ENCODE measurements at places on chromosomes 1 and 21.

DNA sequence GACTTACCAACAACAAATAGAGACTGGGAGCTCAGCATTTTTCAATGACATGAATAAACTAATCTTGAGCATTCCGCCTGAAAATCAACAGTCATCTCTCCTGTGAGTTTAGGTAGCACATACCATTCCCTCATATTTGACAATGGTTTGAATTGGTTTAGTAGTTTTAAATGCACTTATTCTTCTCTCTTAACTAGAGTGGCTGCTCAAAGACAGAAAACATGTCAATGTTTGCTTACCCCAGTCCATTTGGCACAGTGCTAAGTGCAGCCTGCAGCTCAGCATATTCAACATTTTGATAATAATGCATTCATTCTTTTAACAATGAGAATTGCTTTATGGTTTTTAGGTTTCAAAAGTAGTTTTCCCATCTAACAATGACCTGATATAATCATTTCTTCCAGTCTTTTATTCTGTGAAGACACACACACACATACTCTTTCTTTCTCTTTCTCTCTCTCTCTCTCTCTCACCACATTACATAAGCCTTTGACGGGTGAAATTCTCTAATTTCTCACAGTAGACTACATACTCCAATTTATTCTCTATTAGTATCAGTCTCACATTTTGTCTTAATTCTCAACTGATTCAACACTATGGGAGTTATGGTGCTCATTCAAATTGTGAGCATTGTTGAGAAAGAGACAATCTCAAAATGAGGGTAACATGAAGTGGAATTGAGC is 432.3 kb downstream of the LRRIQ3 start:
- no peak for DNase-seq

GRCh38 chr21:28949318-28949717 is 43.4 kb downstream of the LTN1 start:
- no peak for DNase-seq

DNA sequence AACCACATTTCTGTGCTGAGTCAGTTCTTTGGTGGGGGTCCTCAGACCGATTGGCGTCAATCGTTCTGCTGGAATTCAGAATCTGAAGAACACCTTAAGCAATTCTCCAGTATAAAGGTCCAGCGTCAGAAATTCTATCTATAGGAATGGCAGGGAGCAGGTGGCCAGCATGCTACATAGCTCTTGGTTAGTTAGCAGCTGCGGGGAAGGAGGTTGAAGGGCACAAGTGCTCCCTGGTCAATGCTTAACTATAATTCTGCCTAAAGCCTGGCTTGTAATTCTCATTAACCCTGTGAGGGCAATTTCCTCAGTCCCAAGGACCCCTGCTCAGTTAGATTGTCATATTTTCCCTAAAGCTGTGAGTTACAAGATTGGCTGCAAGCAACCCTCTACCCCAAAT is 54.3 kb upstream of the GALNT2 start:
- DNase-seq: no peak

GRCh38 chr1:116481934-116482333 is 88.9 kb downstream of the CD58 start:
- no peak for DNase-seq

GRCh38 chr21:20800106-20800505 is 198.1 kb upstream of the NCAM2 start:
- no peak for DNase-seq

DNA sequence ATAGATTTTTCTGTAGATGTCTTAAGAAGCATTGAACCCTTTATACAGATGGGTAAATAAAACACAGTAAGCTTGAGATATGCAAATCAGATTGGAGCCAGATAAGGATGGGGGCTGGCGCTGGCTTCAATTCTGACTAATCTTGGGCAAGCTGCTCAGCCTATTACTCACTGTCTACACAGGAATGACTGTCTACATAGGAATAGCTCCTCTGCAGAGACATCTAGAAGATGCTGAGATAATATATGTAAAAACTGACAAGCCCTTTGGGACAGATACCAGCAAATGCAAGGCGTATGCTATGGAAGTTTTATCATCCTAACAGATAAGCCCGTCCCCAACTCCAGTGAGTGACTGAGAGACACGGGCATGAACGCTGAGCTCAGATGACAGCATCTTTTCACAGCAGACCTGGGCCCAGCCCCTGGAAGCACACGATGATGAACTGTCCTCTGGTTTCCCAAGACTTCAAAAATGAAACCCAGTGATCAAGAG is 1.7 kb downstream of the CLDN14 start:
- DNase-seq: no peak

DNA sequence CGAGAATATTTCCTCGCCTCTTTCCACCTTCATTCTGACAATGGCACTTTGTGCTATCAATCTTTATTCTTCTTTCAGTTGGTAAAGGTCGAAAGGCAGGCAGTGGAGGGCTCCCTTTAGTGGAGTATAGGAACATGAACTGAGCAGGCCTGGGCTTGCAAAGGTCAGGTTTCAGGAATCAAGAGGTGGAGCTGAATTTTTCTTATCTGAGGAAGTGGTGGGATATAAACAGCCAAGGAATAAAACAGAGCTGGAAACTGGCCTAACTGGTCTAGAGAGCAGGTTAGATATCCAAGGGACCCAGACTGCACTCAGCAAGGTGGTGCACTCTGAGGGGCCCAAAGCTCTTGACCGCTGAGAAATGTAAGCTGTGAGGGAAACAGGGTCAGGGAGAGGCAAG is 99.1 kb downstream of the PLA2G4A start:
- no peak for DNase-seq

DNA sequence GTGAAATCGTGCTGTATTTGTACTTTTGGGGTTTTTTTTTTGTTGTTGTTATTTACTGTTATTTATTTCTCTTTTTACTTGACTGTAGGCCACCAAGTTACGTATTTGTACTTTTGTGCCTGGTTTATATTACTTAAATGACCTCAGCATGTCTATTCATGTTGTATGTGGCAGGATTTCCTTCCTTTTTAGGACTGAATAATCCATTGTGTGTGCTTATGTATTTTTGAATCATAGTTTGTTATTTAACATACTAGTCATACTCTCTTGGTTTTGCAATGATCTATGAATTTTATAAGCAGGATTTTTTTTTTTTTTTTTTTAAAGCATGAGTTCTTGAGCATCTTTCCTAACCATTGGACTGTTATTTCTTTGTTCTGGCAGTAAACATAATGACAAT is 51.2 kb downstream of the RNF2 start:
- DNase-seq: no peak

DNA sequence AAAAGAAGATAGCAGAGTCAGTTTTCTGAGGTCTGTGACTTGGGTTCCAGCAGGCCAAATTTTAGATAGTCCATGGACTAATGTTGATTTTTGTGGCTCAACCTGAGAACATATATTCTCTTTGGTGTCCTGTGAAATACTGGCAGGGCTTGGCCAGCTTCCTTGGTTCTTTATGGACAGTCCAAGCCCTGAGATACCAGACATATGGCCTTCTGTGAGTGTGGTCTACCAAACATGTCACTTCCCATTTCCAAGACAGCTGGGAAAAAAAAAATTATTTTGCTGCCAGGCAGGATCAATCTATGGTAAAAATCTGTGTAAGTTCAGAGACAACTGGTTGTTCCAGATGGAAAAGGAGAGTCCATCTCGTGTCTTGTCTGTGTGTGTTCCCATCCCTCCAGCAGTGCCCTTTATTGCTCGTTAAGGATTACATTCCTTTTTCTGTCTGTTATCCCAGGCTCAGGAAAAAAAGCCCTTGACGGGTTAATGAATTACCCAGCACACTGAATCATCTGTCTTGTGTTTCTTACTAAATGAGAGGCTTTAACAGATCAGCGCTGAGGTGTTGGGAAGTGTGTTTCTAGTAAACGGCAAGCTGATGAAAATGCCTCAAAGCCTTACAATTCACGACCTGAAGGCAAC is 33.4 kb upstream of the XPR1 start:
- DNase-seq: no peak

GRCh38 chr1:85857991-85858390 is 149.8 kb upstream of the ZNHIT6 start:
- no peak for DNase-seq

- no peak for DNase-seq
Measured at GRCh38 chr1:226946841-226947240, 6.7 kb downstream of the COQ8A start.

- no peak for DNase-seq
Measured at GRCh38 chr1:186798960-186799688, 29.6 kb upstream of the PLA2G4A start.

DNA sequence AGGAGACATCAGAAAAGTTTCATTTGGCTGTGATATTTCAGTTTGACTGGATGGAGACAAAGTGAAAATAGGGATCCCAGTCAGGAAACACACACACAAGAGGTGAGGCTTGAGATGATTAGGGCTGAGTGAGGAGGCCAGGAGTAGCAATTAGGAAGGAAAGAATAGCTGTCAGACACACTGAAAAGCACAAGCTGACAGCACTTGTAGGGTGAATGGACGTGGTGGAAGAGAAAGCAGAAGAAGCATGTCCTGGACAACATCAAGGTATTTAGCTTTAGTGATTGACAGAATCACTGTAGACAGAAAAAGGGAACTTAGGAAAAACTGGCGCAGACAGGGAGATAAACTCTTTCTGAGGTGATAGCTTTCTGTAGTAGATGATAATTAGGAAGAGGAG is 347.7 kb downstream of the TGFB2 start:
- DNase-seq: no peak

GRCh38 chr1:76073481-76073880 is 1.1 kb upstream of the ST6GALNAC3 start:
- DNase-seq: no peak

- no peak for DNase-seq
Measured at GRCh38 chr1:57345916-57346315, 77.9 kb downstream of the DAB1 start.

DNA sequence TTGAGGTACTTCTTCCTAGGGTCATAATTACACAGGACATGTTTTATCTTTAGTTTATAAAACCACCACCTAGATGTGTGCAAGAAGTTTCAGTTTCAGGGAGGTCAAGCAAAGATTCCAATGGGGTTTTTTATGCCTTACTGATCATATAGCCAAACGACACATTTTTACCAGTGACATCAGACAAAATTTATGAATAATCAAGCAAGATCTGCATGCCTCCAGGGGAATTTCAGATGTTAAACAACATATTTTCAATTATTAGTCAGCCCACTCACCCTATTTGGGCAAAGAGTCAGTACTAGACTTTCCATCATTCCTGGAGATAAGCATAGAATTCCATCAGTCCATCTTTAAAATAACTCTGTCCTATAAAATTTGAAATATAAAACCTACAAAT is 867.4 kb downstream of the KCNT2 start:
- DNase-seq: no peak

GRCh38 chr1:33374336-33375105 is 53.6 kb upstream of the A3GALT2 start:
- no peak for DNase-seq

DNA sequence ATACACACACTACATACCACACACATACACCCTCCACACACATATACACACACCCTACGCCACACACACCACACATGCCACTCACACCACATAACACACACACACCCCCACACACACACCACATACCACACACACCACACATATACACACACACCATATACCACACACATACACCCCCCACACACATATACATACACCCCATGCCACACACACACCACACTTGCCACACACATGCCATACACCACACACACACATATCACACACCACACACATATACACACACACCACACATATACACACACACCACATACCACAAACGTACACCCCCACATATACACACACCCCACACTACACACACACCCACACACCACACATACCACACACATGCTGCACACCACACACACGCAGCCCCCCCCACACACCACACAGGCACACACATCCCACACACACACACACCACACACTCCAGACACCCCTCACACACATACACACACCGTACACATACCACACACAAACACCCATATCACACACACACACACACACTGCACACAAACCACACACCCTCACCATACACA is 76.7 kb upstream of the TMPRSS2 start:
- no peak for DNase-seq

DNA sequence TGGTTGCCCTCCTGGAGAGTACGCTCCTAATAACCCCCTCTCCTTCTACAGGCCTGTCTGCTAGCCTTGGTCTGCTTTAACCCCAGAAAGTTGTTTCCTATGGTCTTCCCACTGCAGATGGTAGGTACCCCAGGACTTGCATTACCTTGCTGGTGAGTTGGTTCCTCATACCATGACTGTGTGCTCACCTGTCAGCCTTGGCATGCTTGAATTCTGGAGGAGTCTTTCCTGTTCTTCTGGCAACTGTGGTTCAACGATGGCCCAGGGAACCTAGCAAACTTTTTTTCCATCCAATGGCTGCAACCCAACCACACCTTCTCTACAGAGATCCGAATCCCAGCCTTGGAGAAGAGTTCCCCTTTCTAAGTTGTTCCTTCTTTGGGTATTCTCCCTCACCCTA is 36.9 kb downstream of the RPS6KC1 start:
- no peak for DNase-seq

DNA sequence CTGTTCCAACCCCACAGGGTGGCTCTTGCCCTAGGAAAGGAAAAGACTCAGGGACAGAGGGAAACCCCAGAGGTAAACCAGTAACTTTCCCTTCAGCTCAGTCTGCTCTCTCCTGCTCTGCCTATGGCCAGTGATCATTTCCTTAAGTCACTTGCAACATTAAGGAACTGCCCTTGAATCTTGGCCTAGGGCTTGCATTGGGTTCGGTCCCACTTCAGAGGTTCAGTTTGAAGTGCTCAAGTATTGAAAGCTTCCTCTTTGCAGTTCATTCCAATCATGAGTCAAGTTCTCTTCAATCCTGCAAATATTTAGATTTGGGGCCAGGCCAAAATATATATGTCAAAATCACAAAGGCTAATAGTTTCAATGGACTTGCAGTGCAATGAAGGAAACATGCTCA is 97.7 kb upstream of the IRF2BP2 start:
- no peak for DNase-seq

DNA sequence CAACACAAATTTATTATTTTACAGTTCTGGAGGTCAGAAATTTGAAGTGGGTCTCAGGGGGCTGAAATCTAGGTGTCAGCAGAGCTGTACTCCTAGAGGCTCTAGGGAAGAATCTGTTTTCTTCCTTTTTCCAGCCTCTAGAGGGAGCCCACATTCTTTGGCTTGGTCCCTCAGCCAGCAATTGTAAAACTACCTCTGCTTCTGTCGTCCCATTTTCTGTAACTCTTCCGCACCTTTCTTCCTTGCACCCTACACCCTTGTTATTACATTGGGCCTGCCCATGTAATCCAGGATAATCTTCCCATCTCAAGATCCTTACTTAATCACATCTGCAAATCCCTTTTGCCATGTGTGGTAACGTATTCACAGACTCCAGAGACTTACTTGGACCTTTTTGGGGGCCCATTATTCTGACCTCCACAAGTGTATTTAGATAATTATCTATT is 24.8 kb upstream of the THEM4 start:
- DNase-seq: peak; percentile 25

DNA sequence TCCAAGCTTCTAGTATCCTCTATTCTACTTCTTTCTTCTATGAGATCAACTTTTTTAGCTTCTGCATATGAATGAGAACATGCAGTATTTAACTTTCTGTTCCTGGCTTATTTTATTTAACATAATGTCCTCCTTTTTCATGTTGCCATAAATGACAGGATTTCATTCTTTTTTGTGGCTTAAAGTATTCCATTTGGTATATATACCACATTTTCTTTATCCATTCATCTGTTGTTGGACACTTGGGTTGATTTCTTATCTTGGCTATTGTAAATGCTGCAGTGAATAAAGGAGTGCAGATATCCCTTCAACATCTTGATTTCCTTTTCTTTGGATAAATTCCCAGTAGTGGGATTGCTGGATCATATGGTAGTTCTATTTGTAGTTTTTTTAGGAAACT is 209.6 kb downstream of the GPR52 start:
- no peak for DNase-seq

GRCh38 chr1:14441302-14441741 is 157.2 kb upstream of the KAZN start:
- no peak for DNase-seq
